ENCODE measurements at places on chromosomes 13 and 19. TPM values are rescaled to one million over a fixed set of nuclear protein-coding genes. Genes with fewer than 3 reads are reported as not detected.

CABP5 gene
- total RNA-seq = not detected

DNA sequence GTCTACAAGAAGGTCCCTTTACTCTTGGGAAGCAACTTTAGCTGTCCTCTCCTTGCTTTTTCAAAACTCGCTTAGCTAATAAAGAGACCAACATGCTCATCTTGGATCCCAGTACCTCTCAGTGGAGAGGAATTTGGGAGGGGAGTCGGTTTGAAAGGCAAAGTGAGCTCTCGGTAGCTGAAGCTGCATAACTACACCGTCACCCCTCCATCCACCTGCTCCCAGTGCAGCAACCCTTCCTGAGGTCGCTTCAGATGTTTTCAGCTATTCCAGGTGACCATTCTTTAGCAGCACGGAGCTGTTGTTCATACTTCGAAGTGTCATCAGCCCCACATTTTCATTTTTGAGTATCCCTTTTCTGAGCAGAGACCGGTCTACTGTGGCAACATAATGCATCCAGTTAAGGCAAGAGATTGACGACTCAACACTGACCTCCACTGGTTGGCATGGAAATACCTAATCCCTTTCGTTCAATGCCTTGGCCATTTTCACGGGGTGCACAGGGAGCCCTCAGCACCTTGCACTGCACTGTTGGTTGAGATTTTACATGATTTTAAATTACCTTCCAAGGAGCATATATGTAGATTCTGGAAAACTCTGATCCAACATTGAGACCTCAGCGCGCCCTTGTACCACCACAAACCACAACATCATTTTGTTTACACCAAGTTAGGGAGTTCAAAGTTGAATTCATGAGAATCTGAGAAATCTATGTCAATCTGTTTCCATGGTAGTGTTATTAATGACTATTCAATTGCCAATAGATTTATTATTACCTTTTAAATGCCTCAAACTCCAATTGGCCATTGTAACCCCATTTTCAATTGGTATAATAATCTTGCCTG lies 42.2 kb downstream of the DLEU7 start:
- DNase-seq = peak; percentile 85

PSG5 gene
- total RNA-seq = not detected

TSHZ3 gene
- 8.1 TPM for total RNA-seq

OLFM4 gene
- total RNA-seq = not detected

CFAP97D2 gene
- total RNA-seq = not detected

- DNase-seq = no peak
These were observed 64.9 kb downstream of the CRYL1 start for GRCh38 chr13:20460761-20461160.

GJB2 gene
- 0.05 TPM for total RNA-seq

GRCh38 chr19:39833160-39833463 lies 850 bp downstream of the DYRK1B start:
- no peak for DNase-seq

DNA sequence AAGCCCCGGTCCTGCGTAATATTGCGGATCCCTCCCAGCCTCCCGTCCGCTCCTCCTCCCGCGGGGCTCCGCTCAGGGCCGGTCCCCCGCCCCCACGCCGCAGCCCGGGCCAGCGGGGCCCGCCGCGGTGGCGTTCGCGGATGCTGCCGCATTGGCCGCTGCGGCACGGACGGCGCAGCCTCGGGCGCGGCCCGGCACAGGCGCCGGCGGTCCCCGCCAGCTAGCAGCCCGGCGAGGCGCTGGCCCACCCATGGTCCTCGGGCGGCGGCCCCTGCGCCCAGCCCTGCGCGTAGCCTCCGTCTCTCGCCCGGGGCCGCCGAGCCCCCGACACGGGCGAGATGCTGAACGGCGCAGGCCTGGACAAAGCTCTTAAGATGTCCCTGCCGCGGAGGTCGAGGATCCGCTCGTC lies at the start of gene ATP8A2:
TSS of gene ATP8A2 (plus strand) at position 100 of the 409 bp plus-strand sequence. CDS start at position 339, 239 bp downstream.
- no peak for DNase-seq

DNA sequence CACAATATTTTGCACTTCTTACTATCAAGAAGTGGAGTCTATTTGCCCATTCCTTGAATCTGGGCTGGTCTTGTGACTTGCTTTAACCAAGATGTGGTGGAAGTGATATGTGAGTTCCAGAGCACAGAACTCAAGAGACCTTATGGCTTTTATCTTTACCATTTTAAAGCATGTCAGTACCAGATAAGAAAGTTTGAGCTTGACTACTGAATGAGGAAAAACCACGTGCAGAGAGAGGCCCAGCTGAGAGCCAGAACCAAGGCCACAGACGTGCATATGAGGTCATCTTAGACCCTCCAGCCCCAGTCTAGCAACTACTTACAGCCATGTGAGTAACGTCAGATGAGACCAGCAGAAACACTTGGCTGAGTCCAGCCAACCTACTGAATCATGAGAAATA lies 6.3 kb upstream of the CDK8 start:
- DNase-seq = no peak

FAM216B gene
- total RNA-seq = not detected

DNA sequence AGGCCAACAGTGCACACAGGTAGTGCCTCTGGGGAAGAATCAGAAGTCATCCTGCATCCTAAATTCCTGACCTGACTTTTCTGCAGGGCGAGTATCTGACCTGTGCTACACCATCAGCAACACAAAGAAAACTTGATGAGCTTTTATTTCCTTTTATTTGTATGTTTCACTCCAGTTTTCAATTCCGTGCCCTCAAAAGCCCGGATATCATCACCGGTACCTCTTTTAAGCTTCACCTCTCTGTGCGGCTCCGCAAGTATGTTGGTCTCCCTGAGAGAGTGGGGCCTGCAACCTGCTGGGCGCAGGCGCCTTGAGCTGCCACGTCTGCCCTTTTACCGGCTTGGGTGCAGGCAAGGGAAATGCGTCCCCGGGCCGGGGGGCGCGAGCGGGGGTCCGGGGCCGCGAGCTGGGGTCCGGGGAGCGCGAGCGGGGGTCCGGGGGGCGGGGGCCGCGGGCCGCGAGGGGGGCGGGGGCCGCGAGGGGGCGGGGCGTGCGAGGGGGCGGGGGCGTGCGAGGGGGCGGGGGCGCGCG lies 4.3 kb upstream of the DUXA start:
- peak; percentile 9 for DNase-seq

GRCh38 chr19:34018546-34018945 lies 153.8 kb upstream of the LSM14A start:
- DNase-seq = no peak

DNA sequence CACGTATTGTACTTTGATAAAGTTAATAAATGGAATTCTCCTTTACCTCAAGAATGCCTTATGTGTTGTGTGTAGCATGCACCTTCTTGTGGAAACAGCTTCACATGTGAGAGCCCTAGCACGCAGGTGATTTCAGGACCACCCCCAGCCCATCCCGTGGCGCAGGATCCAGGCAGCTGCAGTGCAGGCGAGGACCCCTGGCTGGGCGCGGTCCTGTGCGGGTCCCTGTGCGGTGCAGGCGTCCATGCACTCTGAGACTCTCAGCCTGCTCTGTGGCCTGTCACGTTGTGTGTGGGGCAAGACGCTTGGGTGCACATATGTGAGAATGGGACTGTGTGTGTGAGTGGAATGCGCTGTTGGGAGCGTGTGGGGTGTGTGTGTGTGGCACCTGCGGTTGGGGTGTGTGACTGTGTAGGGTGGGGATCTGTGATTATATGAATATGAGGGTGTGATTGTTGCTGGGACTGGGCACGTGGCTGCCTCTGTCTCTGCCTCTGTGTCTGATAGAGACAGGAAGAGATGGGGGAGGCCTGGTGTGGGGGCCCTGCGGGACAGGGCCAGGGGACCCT lies 30.8 kb downstream of the WTIP start:
- DNase-seq = no peak

KLK14 gene
- total RNA-seq = not detected

GRCh38 chr13:40553356-40553755 lies 113.1 kb downstream of the FOXO1 start:
- no peak for DNase-seq

GRCh38 chr13:109024611-109025010 lies 395.2 kb downstream of the MYO16 start:
- DNase-seq = no peak

Data from myocyte (in vitro differentiated cells).